ENCODE measurements at places on chromosomes 4 and X.

GRCh38 chrX:105803891-105804290 is 18.4 kb upstream of the NRK start:
- DNase-seq: no peak

DNA sequence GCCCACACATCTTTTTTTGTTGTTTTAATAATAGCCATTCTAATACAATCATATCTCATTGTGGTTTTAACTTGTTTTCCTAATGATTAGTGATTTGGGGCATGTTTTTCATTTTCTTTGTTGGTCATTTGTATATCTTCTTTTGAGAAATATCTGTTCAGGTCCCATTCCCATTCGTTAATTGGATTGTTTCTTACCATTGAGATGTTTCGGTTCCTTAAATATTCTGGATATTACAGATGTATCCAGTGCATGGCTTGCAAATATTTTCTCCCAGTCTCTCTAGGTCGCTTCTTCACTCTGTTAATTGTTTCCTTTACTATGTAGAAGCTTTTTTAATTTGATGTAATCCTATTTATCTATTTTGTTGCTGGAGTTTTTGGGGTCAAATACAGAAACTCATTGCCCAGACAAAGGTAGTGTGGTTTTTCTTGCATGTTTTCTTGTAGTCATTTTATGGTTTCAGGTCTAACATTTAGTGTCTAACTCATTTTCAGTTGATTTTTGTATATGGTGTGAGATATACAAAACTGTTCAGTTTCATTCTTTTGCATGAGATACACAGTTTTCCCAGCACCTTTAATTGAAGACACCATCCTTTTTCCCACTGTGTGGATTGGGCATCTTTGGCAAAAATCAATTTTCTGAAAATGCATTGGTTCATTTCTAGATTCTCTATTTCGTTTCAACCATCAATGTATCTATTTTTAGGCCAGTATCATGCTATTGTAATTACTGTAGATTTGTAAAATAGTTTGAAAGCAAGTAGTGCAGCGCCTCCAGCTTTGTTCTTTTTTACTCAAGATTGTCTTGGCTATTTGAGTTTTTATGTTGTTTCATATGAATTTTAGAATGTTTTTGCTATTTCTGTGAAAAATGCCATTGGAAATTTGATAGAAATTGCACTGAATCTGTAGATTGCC is 195.9 kb downstream of the SCFD2 start:
- DNase-seq: no peak

DNA sequence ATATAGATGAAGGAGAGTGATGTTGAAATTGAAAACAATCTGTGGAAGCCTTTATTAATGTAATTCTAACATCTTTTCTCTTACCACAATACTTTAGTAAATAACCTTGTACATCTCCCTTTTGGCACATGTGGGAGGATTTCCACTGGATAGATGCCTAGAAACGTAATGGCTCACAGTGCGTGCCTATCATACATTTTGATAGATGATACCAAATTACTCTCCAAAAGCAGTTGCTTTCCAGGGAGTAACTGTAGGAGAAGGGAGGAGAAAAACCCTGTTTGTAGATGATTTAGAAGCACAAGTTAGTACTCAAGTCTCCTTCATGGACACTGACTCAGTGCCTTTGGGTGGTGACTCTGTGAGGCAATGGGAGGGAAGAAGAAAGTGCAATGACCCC is 476.3 kb downstream of the CCSER1 start:
- no peak for DNase-seq

- DNase-seq: no peak
Measured at GRCh38 chr4:47462799-47463234, 685 bp downstream of the COMMD8 start.

DNA sequence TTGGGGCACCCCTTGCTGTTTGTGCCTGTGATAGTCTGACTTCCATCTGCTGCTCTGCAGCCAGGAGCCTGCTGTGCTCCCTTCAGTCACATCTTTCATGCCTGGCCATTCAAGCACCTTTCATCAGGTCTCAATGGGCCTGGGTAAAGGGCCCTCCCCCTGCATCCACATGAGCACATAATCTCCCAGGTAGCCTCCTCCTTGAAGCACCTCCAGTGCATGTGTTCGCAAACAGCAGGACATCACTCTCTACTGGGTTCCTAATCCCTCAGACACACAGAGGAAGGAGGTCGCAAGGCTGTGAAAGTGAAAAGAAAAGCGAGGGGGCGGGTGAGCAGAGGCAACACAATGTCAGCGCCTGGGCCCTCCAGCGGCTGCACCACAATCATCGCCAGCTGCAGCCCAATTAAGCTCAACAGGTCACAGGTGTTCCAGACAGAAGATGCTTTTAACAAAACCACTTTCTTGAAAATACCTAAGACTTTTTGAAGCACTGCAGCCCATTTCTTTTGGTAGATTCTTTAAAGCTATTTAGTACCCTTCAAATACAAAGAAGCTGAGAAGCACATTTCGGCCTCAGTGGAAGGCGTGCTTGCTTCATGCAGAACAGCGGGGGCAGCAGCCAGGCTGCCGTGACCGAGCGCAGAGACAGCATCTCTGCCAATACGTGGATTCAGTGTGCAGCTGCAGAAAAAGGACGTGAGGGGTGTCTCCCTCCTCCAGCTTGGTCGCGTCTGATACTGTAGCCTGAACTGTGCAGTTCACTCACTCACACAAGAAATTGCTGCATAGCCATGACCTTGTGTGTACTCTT is 92.2 kb upstream of the SPRY1 start:
- no peak for DNase-seq

DNA sequence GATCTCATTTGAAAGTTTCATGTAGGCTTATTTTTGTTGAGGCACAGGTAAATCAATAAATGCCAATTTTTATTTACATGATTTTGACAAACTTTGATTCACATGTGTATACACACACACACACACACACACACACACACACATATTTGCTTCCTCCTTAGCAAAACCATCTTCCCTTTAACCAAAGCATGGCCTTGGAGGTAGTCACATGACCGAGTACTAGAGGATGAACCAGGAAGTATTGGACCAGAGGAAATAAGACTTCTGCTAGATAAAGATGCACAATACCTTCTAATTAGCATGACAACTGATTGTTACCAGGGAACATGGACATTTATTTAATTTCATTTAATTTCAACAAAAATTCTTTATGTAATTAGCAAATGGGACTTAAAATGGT is 23.4 kb upstream of the CFAP299 start:
- no peak for DNase-seq

DNA sequence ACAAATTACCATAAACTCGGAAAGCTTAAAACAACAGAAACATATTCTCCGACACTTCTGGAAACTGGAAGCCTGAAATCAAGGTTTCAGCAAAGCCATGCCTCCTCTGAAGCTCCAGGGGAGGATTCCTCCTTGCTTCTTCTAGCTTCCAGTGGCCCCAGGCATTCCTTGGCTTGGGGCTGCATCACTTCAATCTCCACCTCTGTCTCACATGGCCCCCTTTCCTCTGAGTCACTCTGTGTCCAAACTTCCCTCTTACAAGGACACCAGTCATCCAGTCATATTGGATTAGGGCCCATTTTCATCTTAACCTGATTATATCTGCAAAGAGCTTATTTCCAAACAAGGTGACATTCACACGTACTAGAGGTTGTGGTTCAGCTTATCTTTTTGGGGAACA is 17.3 kb downstream of the PARM1 start:
- no peak for DNase-seq

DNA sequence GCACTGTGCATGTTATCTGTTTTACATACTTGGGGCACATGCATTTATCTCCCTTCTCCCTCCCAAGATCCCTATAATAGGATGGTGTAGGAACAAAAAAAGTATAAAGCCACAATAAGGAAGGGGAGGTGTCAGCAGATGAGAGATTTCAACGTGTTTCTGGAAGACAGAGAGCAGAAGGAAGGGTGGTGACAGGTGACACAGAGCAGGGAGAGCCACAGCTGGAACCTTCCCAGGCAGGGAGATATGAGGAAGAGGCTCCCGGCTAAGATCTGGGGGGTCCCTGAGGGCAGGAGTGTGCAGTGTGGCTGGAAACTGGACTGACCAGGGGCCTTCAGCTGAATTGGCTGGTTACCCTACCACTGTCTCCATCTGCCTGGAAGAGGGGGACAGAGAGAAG is 107.4 kb downstream of the BCOR start:
- no peak for DNase-seq

DNA sequence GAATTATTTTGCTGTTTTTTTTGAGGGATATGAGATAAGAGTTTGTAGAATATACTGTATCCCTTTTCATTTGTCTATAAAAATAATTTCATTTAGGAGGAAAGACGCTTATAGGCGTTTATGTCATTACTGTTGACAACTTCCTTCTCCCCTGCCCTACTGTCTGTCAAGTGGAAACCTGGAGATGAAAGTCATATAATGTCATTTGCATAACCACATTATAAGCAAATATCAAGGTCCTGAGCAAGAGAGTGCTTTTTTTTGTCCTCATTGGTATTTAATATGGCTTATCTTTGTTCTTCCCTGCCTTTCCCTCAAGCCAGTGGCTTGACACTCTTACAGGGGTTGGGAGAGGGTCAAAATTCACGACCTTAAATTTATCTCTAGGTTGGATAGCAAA is 55.8 kb downstream of the LRP2BP start:
- DNase-seq: no peak

GRCh38 chr4:183289688-183290087 is 30.4 kb downstream of the CLDN22 start:
- no peak for DNase-seq

GRCh38 chr4:140012688-140013486 is 141.1 kb downstream of the MAML3 start:
- DNase-seq: peak; percentile 66

- peak; percentile 25 for DNase-seq
Measured at GRCh38 chr4:3031357-3032082, 42.8 kb downstream of the HTT-AS start.

DNA sequence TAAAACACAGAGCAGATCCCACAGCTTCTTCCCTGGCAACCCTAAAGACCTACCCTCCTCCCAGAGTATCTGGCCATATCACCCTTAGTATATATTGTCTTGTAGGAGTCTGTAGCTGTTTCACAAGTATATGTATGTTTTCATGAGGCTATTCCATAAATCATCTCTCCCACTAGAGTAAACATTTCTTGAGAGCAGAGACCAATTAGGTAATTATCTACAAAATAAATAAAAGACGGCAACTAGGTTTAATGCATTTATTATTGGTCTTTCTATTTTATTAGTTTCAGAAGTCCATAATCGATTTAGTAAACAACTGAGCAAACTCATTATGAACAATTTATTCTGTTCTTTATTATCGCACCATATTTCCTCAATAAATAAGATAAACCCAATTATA is 7.0 kb downstream of the ACOT9 start:
- no peak for DNase-seq
